A549 treated with dexamethasone at 1 μM for 4 hours (cell line): ENCODE measurements at places on chromosomes 16 and 17. TPM values are rescaled to one million over a fixed set of nuclear protein-coding genes. Genes with fewer than 3 reads are reported as not detected.

Gene UTS2R
- total RNA-seq, result 0.06 TPM in 2 of 5 replicates, not detected in the others

Gene OR3A3
- total RNA-seq, result not detected in 5 replicates

Gene RPL26
- 3,442 to 4,694 TPM (median 3,587 TPM) in 5 replicates for total RNA-seq

Gene CNTNAP4
- total RNA-seq, result not detected in 5 replicates

Gene SPIRE2
- total RNA-seq, result 4.1 to 7.7 TPM (median 7.4 TPM) in 5 replicates

Gene MED13
- total RNA-seq, result 16.0 to 29.7 TPM (median 27.0 TPM) in 5 replicates

Gene CDT1
- total RNA-seq, result 21.2 to 32.5 TPM (median 30.5 TPM) in 5 replicates

Gene TEKT3
- total RNA-seq, result 0.14 to 0.18 TPM (median 0.14 TPM) in 3 of 5 replicates, not detected in the others

Gene ADAP2
- 2.8 to 3.6 TPM (median 3.5 TPM) in 5 replicates for total RNA-seq

Gene PRAC2
- not detected in 5 replicates for total RNA-seq

Gene PRSS33
- total RNA-seq, result not detected in 5 replicates

Gene PIEZO1
- total RNA-seq, result 79.2 to 137 TPM (median 122 TPM) in 5 replicates

Gene CRYBA1
- total RNA-seq, result not detected in 5 replicates

Gene BAIAP3
- 0.39 to 1.1 TPM (median 0.97 TPM) in 5 replicates for total RNA-seq

Gene PGS1
- total RNA-seq, result 18.0 to 24.0 TPM (median 22.9 TPM) in 5 replicates

Gene TPSD1
- total RNA-seq, result not detected in 5 replicates

Gene CCDC92B
- 0.03 to 0.15 TPM (median 0.11 TPM) in 5 replicates for total RNA-seq

Gene TSPAN10
- 4.0 to 5.5 TPM (median 4.3 TPM) in 5 replicates for total RNA-seq

Gene SLC12A3
- 0.04 TPM in 1 of 5 replicates, not detected in the others for total RNA-seq

Gene HSPB9
- total RNA-seq, result not detected in 5 replicates

Gene POLR2C
- total RNA-seq, result 93.5 to 162 TPM (median 98.7 TPM) in 5 replicates

Gene MYO15A
- 0.26 to 0.82 TPM (median 0.53 TPM) in 5 replicates for total RNA-seq

Gene TP53TG3B
- total RNA-seq, result 0.29 to 0.61 TPM in 2 of 5 replicates, not detected in the others

Gene DHX40
- total RNA-seq, result 34.0 to 42.1 TPM (median 39.0 TPM) in 5 replicates

Gene RIPOR1
- 36.3 to 42.3 TPM (median 38.6 TPM) in 5 replicates for total RNA-seq

Gene DRC3
- total RNA-seq, result 1.6 to 3.4 TPM (median 2.1 TPM) in 5 replicates

Gene LGALS9B
- total RNA-seq, result not detected in 5 replicates

Gene MMP25
- total RNA-seq, result 1.1 to 1.6 TPM (median 1.3 TPM) in 5 replicates

Gene CACNG1
- total RNA-seq, result 0.07 to 0.11 TPM (median 0.11 TPM) in 3 of 5 replicates, not detected in the others

Gene PDILT
- total RNA-seq, result not detected in 5 replicates

Gene SLC13A5
- total RNA-seq, result 0.08 to 0.39 TPM (median 0.21 TPM) in 5 replicates
